Omental fat pad (tissue), 4 donors: ENCODE measurements at places on chromosomes 12 and 14.

DNA sequence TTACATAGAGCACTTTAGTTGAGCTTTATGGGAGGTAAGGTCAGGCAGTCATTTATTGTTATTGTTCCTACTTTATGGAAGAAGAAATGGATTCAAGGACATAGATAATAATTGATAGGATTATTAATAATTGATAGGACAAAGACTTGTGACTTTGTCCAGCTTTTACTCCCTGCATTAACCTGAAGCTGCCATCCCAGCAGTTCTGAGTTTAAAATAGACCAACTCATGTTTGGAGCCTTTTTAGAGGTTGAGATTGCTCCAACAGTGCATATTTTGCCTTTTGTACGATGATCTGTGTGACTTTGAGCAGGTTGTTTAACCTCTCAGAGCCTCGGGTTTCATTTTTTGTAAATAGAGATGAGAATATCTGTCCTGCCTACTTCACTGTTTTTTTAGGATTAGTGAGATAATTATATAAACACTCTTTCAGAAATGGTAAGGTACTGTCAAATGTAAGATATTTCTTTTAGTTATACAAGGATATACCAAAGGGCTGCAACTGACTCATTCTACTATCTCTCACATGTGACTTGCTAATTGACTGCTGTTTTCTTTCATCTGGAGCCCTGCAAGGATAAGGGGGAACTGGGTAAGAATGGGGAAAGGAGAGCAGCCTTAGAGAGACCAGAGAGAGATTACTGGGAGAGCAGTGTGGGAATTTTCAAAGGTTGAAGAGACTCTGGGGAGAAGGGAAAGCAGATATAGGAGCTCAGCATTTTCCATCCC, 15.3 kb downstream of the WDR20 start:
- no peak for DNase-seq

- no peak for DNase-seq
These were observed 89.9 kb downstream of the BICD1 start for GRCh38 chr12:32196250-32197198.

GRCh38 chr12:108313606-108314351, 25.3 kb downstream of the CMKLR1 start:
- no peak for DNase-seq

DNA sequence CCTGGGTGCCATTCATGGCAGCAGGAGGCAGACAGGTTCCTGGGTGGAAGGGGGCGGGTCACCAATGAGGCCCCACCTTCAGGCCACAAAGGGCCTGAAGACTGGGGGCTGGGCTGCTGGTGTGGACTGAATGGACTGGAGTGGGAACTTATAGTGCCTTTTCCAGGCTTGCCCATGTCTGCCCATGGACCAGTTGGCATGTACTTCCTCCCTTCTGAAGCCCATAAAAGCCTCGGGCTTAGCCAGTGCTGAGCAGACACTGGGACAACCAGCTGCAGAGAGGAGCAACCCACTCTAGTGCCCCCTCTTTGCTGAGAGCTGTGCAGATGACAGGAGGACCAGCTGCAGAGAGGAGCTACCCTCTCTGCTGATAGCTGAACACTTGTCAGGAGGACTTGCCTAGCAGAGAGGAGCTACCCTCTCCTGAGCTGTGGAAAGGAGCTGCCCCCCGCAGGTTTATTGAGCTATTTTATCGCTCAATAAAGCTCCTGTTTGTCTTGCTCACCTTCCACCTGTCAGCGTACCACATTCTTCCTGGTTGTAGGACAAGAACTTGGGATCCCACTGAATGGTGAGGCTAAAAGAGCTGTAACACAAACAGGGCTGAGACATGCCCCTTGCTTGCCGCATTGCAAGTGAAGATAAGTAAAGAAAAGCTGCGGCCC, 34.0 kb downstream of the APAF1 start:
- no peak for DNase-seq

- no peak for DNase-seq
These were observed 72.9 kb upstream of the ELK3 start for GRCh38 chr12:96121271-96121711.

DNA sequence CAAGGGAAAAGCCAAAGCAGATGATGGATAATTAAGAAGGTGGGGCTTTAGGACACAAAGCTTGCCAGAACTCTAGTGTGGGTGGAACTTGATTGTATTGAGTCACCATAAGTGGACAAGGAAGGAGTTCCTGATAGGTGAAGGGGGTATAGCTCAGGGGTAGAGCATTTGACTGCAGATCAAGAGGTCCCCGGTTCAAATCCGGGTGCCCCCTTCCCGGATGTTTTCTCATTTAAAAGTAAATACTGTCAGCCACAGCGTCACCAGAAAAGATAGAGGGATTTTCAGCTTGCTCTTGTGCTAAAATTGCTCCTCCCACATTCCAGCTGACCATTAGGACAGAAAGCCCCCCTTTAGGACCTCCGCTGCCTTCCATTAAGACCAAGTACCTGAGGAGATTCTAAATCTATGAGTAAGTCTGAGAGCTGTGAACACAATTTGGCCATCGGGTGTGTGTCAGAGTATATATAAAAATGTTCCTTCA, 36.6 kb downstream of the DCAF4 start:
- no peak for DNase-seq

DNA sequence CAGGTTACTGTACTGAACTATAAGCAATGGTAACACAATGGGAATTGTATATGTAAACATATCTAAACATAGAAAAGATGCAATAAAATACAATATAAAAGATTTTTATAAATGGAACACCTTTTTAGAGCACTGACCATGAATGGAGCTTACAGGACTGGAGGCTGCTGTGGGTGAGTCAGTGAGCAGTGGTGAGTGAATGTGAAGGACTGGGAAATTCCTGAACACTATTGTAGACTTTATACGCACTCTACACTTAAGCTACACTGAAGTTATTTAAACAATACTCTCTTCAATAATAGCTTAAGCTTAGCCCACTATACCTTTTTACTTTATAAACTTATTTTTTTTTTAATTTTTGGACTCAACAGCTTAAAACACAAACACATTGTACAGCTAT, 313.5 kb downstream of the KCNC2 start:
- DNase-seq: no peak

DNA sequence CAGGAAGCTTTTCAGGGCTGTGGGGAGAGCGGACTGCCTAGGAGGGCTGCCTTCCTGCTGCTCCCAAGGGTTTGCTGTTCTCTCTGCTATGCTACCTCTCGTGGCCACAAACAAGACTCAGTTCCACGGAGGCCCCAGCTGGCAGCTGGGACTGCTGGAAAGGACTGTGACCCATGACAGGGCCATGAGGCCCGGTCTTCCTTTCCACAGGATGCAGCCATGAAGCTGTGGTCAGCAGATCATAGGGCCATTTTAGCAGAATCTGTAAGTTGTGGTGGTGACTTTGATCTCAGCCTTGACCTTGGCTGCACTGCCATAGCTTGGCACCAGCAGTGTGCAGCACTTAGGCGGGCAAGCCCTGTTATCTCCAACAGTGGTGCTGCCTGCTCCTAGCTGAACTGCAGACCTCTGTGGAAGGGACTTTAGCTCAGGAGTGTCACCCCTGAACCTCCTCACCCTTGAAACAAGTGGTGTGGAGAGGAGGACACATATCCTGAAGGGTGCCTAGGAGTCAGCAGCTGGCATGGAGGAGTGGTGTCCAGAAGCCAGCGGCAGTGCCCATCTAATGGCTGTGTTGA, 12.3 kb downstream of the KRT80 start:
- no peak for DNase-seq

GRCh38 chr14:104386151-104386841, 193.3 kb upstream of the C14orf180 start:
- DNase-seq: no peak

GRCh38 chr12:124992874-124993625, 395 bp upstream of the BRI3BP start:
- no peak for DNase-seq

DNA sequence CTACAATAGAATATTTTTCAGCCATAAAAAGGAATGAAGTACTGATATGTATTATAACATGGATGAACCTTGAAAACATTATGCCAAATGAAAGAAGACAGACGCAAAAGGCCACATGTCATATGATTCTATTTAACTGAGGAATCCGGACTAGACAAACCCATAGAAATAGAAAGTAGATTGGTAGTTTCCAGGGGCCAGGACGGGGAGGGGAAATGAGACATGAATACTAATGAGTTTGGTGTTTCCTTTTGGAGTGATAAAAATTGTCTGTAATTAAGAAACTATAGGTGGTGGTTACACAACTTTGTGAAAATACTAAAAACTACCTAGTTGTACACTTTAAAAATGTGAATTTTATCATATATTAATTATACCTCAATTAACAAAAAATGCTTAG, 247.6 kb downstream of the BCAT1 start:
- DNase-seq: no peak

- no peak for DNase-seq
These were observed 17.7 kb upstream of the NEDD1 start for GRCh38 chr12:96889273-96889933.

GRCh38 chr12:57049890-57050289, at the start of gene MYO1A:
Gene MYO1A, minus strand, starts transcription at chr12:57050129. Its CDS starts 1,806 bp downstream, at chr12:57048323.
- DNase-seq: no peak

DNA sequence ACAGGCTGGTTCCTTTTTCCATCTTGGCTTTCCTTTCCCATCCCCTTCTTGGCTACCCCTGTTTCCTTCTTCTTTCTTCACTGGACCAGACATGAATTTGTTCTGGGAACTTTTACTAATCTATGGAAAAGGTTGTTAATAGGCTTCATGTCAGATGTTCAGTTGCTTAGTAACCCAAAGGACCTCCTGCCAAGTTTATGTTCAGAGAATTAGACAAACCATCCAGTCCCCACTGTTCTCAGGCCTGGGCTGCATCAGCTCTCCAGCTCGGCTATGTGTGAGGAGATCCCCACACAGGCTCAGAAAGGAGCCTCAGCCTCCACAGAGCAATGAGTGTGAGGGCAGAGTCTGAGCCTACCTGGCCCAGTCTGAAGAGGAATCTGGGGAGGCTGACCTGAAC, 78.0 kb downstream of the AKAP6 start:
- no peak for DNase-seq

GRCh38 chr12:76997011-76997780, 68.2 kb downstream of the E2F7 start:
- DNase-seq: no peak

DNA sequence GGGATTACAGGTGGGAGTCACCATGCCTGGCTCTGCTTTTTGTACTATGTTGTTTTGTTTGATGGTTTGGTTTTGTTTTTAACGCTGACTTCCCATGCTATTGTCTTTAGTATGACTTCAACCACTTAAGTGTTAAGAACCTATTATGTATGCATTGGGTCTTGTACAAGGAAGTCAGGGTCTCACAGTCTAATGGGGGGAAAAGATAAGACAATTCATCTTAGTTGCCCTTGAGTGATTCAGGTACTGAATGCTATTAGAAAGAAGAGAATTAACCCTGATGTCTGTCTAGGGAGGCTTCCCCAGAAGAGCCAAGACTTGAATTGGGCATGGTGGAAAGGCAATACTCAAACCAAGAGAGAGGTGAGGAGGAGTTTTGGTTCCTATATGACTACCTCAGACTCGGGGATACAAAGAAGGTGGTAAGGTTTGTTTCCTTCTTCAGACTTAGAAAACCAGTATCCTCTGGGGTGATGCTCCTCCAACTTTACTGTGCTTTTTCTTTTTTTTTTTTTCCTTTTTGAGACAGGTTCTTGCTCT, 64.6 kb downstream of the SUSD6 start:
- DNase-seq: no peak

- no peak for DNase-seq
These were observed 249.9 kb downstream of the DPF3 start for GRCh38 chr14:72644038-72644437.

DNA sequence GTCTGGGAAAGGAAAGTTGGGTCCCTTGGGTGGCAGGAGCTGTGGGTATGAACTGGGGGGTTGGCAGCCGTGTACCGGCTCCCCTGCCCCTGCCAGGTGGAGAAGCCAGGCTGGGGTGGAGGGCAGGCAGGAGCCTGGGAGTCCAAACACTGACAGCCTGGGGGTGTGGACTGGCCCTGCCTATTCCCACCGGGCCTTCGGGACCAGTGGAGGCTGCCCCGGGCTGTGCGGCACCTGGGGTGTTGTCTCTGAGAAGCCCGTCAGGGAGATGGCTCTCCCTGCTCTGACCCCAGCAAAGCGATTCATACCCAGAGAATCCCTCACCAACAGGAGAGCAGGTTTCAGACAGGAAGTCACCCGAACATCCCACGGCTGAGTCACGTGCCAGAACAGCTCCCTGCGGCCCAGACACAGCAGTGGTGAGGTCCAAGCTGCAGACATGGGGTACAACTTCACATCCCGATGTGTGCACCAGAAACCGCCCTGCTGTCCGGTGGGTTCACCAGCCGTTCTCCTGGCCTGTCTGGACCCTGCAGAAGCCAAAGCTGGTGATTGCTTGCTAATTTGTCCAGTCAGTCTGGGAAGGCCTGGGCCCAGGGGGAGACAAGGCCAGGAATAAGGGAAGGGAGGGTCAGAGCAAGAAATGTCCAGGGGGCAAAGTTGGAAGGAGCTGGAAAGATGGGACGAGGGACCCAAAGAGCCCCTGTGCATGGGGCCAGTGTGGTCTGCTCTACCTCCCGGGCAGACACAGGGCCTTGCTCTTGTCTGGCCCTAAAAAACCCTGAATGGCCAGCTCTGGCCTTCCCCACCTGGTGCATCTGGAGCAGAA, 2.1 kb upstream of the GPR132 start:
- no peak for DNase-seq

DNA sequence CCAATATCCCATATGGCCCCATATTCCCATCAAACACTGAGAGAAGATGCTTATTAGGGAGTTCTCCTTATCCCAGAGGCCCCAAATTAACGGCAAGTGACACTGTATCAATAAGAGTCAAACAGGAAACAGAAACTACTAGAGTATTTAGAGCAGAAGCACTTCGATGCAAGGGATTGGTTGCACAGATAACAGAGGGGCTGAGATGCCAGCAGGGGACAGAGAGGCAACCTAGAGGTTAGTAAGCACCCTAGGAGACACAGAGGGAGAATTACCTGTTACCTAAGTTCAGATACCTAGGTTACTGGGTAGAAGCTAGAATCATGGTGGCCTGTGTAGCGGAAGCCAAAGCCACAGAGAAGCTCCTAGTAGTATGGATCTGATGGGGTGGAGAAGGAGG, 2.9 kb downstream of the HEBP1 start:
- no peak for DNase-seq

DNA sequence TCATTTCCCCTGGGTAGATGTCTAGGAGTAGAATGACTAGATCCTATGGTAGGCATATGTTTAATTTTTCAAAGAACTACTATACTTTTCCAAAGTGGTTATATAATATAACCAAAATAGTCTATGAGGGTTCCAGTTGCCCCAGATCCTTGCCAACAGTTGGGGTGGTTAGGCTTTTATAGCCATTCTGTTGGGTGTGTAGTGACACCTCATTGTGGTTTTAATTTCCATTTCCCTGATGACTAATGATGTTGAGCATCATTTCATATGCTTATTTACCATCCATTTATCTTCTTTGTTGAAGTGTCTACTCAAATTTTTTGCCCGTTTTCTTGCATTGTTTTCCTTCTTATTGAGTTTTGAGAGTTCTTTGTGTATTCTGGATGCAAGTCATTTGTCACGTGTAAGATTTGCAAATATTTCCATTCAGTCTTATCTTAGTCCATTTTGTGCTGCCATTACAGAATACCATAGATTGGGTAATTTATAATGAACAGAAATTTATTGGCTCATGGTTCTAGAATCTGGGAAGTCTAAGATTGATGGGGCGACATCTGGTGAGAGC, 4.7 kb downstream of the SYNE2 start:
- DNase-seq: no peak

- no peak for DNase-seq
These were observed 58.0 kb downstream of the LLPH start for GRCh38 chr12:66072566-66072965.

- DNase-seq: no peak
These were observed 40.5 kb downstream of the FBRSL1 start for GRCh38 chr12:132530447-132530846.
